ENCODE measurements at places on chromosomes 7 and 10.

DNA sequence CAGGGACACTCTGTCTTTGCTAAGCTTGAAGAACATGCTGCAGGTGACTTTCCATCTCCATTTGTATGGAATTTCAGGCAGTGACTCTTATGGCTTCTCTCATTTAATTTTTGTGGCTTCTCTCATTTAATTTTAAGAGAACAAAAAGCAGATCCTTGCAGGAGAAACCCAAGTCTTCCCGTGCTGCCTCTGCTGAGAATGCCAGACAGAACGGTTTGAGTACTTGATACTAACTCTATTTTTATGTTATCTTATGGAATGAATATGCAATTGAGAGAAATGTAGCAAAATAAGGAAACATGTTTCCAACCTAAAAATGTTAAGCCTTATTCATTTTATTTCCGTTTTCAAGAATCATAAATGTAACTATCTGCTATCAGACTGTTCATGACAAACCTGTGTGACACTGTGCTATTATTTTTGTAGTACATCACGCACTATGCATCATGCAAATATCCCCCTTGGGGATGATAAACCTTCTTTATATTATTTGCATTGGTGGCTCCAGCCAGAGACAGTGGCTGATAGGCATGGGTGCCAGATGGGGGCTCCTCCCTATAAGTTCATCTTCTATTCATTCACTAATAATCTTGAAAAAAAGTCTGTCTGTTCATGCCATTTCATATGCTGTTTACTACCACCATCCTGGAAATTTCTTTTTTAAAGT is 6.9 kb upstream of the RAPGEF5 start:
- DNase-seq = no peak

- no peak for DNase-seq
These were observed 17.0 kb downstream of the COBL start for GRCh38 chr7:51299391-51300133.

DNA sequence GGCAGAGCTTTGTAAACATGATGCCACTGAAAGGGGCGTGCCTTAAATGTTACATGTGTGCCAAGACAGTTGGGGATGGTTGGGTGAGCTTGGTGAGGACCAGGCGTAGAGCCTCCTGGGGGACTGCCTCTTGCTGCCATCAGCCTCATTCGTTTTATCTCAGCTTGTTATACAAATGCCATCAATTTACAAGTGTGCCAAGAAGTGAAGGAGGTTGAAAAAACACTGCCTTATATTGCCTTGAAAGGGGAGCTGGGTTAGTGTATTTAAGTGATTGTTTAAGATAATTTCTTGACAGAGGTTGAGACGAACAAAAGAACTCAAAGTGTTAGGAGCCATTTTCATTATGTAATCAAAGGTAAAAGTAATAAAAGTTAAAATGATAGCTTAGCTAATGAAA is 354.7 kb downstream of the PHTF2 start:
- DNase-seq = no peak

- peak; percentile 43 for DNase-seq
These were observed 141.6 kb downstream of the PRKAG2 start for GRCh38 chr7:151735186-151735850.

DNA sequence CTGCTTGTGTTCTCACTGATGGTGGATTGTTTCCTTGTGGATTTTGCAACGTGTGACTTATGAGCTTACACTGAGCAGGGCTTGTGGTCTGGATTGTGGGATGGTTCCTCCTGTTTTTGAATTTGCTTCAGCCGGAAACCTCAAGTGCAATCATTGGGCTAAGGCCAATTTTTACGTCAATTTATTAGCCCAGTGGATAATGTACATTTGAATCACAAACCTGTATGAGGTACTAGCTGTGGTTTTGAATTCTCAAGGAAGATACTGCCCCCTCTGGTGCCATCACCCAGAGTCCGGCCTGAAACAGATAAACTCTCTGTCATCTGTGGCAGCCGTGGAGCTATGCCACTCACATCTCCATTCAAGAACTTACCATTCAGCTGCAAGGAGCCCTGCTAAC is 7.3 kb upstream of the ZNF777 start:
- DNase-seq = peak; percentile 7

DNA sequence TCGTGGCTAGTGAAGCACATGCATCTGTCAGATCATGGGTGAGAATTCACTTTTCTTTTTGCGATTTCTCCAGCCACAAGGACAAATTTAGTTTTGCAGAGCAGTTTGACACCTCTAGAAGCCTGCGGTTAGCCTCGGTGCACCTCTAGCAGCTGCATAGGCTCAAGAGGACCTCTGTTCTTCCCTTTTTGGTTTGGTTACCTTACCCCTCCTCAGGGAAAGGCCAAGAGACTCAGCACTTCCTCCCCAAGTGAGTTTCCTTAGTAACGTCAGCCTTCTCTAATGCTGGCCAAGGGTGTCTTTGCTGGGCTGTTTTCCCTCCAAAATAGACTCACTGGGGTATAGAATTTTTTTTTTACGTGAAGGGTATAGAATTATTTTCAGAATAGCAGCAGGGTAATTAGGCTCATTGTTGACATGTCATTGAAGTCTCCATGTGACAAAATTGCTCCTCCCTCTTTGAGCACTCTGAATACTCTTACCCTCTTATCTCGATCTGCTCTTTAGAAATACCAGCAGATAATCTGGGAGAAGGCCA is 97.8 kb downstream of the AUTS2 start:
- DNase-seq = no peak

DNA sequence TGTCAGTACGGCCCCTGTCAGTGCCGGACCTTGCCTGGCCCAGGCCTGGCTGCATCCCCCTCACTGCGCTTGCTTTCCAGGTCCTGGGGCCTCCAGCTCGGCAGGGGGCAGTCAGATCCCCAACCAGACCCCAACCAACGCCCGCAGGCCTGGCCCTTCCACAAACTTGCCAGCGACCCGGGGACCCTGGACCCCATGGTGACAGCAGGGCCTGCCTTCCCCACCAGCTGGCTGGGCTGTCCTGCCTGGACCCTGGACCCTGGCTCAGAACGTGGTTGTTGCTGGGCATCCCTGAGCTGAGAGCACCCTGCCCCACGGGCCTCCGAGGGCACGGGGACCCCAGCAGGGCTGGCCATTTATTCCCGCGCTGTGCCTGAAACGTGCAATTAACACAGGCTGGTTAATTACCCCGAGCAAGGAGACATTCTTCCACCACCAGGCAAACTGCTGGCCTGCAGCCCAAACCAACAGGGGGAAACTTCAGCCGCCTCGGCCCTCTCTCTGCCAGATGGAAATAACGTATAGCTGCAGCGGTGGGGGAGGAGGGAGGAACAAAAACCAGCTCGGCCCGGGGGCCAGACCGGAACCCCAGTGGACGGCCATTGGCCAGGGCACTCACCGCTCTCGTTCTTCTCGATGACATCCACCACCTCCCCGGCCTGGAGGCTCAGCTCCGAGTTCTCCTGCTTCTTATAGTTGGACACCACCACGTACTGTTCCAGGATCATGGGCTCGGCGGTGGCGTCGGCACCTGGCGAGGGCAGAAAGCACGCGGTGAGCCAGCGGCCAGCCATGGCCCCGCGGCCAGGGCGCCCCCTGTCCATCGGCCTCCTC is 167.1 kb downstream of the NEURL1 start:
- no peak for DNase-seq

- no peak for DNase-seq
These were observed 200.1 kb downstream of the ACTR3B start for GRCh38 chr7:152959610-152960009.

- peak; percentile 81 for DNase-seq
These were observed 75.9 kb downstream of the SORBS1 start for GRCh38 chr10:95485056-95485844.

DNA sequence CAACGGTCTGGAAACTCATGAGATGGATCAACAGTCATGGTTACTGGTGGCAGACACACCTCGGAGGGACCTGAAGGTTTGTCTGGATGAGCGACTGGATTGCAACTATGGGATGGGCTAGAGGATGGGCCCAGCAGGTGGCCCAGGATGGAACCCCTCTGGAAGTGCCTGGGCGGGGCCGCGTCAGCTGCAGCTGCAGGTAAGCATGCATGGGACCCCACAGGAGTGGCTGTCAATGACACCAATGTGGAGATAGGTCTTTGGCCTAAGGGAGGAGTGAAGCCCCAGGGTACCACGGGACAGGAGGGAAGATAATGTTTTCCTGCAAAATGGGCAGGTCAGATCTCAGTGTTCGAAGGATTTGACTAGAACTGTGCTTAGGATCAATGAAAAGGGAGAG is 103.4 kb downstream of the LANCL2 start:
- DNase-seq = no peak

GRCh38 chr7:69630292-69630691 is 32.0 kb downstream of the AUTS2 start:
- DNase-seq = no peak

Measured in dermis blood vessel endothelial cell (primary cell).